ENCODE measurements at places on chromosomes 4 and X.

GRCh38 chrX:46884799-46885198 lies 27.4 kb upstream of the JADE3 start:
- DNase-seq, result no peak

- DNase-seq, result no peak
Observed at GRCh38 chr4:182547435-182547834, 304.2 kb downstream of the TENM3 start.

- DNase-seq, result no peak
Observed at GRCh38 chr4:180695851-180696250, 1547.4 kb upstream of the TENM3 start.

GRCh38 chr4:119093042-119093827 lies 42.4 kb upstream of the MYOZ2 start:
- no peak for DNase-seq

DNA sequence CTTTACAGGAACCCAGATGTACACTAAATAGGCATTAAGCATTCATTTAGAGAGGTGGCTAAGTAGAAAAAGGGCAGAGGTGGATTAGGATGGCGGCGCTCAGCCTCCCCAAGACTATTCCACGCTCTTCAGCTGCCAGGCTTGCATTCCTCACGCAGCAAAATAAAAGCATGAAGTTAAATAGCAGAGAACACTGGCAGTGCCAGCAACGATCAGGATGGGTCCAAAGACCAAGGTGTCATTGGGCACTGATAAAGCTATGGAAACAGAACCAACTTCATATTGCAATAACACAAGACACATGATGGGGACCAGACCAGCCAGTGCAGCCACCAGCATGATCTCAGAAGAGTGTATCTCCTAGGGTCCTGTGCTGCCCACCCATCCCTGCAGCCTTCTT lies 42.0 kb downstream of the TMEM156 start:
- no peak for DNase-seq

DNA sequence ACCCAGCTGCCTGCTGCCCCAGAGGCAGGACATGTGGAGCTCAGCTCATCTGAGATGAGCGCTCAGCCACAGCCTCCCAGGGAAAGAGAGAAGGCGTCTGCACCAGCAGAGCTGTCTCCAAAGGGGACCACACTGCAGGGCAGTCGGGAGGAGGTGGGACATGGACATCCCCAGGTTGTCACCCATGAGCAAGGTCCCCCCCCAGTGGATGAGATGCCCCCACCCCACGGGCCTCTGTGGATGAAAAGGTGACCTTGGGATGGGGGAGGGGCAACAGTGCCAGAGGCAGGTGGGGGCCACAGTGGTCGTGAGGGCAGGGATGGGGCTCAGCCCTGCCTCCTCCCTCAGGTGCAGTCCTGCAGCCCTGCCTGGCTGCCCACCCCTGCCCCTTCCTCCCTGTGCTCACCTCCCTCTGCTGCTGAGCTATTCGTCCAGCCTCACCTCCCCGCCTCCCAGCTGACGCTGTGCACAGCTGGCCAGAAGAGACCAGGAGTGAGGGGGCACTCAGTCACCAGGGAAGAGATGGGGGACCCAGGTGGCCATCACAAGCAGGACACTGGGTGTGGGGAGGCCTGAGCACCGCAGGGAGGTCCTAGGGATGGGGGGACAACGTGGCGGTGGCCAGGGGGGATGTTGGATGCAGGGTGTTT lies 9.3 kb downstream of the NKX1-1 start:
- no peak for DNase-seq

DNA sequence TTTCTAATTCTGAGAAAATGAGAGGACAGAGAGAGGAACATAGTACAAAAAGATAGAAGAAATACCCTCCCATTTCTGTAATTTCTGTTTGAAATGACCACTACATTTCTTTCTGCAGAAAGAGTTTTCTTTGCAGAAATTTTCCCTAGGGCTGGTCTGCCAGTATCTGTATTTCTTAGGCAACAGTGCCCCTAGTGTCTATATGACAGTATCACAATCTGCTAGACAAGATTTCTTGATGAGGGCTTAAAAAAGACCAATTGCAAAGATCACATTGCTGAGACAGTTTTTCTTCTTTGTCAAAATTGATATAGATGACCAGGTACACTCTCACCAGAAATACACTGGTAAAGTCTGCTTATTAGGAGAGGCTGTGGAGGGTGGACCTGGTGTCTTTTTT lies 81.0 kb upstream of the ZDHHC15 start:
- no peak for DNase-seq

- DNase-seq, result no peak
Observed at GRCh38 chrX:48592971-48593370, 4.3 kb upstream of the WDR13 start.

DNA sequence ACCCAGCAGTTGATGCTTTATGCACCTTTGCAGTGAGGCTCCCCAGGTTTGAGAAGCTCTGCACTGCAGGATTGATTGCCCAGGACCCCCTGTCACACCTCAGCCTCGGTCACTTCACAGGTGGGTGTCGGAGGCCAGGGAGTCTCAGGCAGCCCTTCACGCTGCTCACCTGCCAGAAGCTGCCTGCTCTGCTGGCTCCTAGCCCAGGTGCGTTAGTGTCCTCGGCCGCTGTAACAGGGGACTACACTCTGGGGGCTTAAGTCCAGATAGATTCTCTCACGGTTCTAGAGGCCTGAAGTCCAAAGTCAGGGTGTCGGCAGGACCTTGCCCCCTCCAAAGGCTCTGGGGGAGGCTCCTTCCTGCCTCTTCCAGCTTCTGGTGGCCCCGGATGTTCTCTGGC lies 79.9 kb downstream of the CPZ start:
- DNase-seq, result no peak

DNA sequence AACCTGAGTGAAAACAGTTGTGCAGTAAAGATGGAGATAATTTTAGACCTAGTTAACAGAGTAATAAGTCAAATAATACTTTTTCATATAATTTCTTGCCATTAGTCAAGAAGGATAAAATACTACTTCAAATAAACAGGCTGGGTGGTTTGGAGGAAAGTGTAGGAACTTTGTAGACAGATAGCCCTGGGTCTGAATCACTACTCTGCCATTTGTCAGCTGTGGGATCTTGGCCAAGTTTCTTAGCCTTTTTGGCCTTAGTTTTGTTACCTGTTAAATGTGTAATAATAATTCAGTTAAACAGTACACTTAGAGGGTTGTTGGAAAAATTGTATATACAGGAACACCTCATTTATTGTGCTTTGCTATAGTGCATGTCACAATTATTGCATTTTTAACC lies 163.7 kb downstream of the NPNT start:
- DNase-seq, result no peak

- no peak for DNase-seq
Observed at GRCh38 chr4:185589067-185589836, 53.9 kb upstream of the PDLIM3 start.

- no peak for DNase-seq
Observed at GRCh38 chr4:68283714-68284113, 38.2 kb upstream of the TMPRSS11B start.

DNA sequence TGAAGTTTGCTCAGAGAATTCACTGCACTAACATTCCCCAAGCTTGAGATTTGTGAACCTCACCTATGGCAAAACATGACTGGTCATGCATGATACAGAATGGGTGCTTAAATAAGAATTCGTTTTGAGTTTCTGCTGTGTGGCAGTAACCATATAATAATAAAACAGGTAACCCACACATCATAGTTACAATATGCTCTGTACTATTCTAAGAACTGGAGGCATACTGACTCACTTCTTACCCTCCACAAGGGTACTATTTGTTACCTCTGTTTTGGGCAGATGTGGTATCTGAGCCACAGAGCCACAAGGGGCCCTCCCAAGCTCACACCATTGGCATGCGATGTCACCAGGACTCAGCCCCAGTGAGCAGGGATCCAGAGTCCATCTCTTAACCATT lies 17.6 kb downstream of the SLC2A9 start:
- no peak for DNase-seq

- no peak for DNase-seq
Observed at GRCh38 chr4:58935332-58935731, 1825.1 kb upstream of the IGFBP7 start.

DNA sequence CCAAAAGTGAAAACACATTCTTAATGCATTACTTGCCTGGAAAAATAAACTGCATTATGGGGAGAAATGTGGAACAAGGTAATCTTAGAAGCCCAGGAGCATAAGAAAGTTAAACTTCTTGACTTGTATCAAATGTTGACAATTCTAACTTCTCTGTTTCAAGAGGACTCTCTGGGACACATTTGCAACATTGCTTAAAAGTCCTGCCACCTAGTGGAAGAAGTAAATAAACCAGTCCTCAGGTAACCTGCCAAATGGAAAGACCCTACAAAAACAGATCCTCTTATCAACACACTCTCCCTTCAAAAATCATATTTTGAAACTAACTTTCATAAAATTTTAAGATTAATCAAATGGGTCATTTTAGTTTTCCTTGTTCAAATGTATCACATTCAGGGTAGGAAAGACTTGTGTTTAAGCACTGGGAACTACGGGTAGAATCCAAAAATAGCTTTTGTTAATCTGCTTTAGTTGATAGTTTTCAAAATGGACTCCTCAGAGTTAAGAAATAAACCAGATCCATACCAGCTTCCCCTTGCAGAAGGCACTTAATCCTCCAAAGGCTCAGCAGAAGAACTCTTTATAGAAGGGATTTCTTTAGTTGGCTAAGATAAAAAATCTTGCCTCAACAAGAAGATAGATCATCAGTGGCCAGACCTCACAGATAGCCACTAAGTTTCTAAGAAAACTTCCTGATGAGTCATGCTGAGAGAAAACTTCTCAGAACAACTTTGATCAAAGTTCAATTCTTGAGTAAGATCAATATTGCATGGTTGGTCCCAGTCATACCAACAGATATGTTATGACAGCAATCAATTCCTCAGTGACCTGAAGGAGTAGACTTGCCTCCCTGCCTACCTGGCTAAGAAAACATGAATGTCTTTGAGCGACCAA lies 141.7 kb downstream of the HHIP start:
- DNase-seq, result no peak

DNA sequence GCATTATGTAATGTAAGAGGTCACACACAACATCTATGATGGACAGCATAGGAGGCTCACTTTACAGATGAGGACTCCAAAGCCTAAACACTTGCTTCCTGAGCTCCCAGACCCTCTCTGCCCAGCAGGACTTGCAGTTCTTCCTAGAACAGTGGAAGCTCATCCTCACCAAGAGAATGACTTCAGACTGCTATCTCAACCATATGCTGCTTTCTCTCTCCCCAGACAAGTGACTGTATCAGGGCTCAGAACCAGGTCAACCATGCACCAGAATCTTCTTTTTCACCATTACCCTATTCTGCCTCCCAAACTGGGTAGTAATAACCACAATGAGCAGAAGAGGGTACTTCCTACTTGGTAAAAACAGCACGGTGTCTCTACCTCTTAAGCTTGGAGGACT lies 12.2 kb downstream of the RNF150 start:
- DNase-seq, result no peak
